ENCODE measurements at places on chromosomes 12 and 14. TPM values are rescaled to one million over a fixed set of nuclear protein-coding genes. Genes with fewer than 3 reads are reported as not detected.

Gene REM2
- 0.08 TPM for total RNA-seq

Gene TAPBPL
- 9.5 TPM for total RNA-seq

Gene OLR1
- not detected for total RNA-seq

DNA sequence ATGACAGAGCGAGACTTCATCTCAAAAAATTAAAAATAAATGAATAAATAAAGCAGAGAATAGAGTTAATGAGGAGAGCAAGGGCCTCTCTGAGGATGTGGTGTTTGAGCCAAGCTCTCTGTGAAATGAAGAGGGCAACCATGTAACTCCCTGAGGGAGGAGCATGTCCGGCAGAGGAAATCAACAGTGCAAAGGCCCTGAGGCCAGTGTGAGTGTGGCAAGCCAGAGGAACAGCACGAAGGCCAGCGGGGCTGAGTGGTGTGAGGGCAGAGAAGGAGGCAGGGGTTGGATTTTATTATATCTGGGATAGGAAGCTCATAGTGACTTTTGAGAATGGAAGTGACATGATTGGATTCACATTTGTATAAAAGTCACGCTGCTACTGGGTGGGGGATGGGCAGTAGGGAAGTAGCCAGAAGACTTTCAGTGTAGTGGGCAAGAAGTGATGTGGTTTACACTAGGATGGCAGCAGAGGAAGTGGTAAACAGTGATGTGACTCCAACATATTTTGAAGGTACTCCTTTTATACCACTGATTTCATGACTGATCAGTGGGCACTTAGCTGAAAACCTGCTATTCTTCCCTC, 10.3 kb upstream of the LRP1-AS start:
- no peak for DNase-seq

All from liver (tissue), 10 donors.